Body of pancreas (tissue), 4 donors: ENCODE measurements at places on chromosomes 1 and 21. TPM values are rescaled to one million over a fixed set of nuclear protein-coding genes. Genes with fewer than 3 reads are reported as not detected.

DNA sequence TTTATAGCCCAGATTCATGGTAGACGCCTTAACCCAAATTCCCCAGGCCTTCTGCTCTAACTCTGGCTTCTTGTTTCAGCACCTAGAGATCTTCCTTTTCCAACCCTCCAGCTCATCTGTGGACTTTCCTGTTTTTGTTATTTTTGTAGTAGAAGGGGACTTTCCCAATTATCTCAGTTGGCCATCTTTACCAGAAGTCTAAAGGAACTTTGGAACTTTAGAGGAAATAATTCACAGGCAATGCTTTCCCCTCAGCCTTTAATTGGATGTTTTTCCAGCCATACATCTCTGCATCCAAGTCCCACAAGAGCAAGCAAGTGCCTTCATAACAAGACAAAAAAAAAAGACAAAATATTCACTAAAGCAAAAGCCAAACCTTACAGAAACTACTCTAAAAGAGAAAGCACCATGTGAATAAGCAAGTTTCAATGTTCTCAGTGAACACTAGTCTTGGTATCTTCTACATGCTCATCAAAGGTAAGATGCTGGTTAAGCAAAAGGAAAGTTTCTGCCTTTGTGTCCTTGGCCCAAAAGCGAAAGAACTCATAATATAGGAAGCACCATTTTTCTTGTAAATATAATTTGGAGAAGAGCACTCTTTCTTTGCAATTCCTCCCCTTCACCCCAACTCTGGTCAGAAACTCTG is 377.3 kb downstream of the SETD4 start:
- H3K27ac ChIP-seq: no peak overlapping the region
- DNase-seq: no peak
- no peaks in the 10 kb centered on the region for H3K27me3 ChIP-seq
- H3K36me3 ChIP-seq: no peaks in the 10 kb centered on the region

DNA sequence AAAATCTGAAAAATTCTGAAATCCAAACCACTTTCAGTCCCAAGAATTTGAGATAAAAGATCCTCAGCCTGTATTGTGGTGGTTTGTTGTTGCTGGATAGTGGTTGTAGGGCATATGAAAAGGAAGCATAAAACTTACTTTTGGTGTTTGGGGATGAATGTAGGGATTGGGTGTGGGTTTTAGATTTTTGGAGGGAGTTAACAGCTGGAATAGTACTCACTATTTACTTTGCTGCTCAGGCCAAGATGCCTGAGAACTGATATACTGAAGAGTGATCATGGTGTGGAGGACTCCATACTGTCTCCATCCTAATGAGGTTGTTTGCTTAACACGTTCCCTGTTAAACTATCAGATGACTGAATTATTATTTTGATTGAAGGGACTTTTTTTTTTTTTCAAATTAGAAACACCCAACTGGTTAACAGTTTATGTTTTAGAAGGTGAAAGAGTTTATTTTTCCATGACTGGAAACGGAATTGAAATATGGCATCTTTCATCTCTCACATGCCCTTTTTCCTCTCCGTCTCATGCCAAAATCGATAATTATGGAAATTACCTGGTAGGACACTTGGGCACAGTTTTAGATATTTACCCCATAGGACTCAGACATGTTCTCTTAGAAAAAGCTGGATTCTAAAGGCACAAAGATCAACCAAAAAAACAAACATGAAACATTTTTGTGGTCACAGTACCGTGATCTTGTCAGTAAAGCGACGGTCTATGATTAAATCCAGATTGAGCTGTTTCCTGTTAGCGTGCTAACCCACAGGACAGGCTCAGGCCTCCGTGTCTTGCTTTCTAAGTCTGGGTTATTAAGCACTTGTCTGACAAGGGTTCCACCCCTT is 37.3 kb downstream of the RGL1 start:
- no peak overlapping the region for H3K4me3 ChIP-seq
- no peak overlapping the region for H3K27ac ChIP-seq
- H3K36me3 ChIP-seq: no peaks in the 10 kb centered on the region
- DNase-seq: peak; percentile 46

GRCh38 chr1:47797575-47797974 is 199.6 kb downstream of the TRABD2B start:
- no peak for DNase-seq
- H3K27me3 ChIP-seq: no peaks in the 10 kb centered on the region
- no peak overlapping the region for H3K4me3 ChIP-seq
- no peaks in the 10 kb centered on the region for H3K4me1 ChIP-seq
- H3K27ac ChIP-seq: no peak overlapping the region
- H3K36me3 ChIP-seq: no peaks in the 10 kb centered on the region

GRCh38 chr1:161274874-161275273 is 16.3 kb downstream of the PCP4L1 start:
- H3K27ac ChIP-seq: no peak overlapping the region
- no peaks in the 10 kb centered on the region for H3K27me3 ChIP-seq
- peaks cover 16% of the 10 kb centered on the region for H3K4me1 ChIP-seq
- no peaks in the 10 kb centered on the region for H3K36me3 ChIP-seq
- no peak overlapping the region for H3K4me3 ChIP-seq

DNA sequence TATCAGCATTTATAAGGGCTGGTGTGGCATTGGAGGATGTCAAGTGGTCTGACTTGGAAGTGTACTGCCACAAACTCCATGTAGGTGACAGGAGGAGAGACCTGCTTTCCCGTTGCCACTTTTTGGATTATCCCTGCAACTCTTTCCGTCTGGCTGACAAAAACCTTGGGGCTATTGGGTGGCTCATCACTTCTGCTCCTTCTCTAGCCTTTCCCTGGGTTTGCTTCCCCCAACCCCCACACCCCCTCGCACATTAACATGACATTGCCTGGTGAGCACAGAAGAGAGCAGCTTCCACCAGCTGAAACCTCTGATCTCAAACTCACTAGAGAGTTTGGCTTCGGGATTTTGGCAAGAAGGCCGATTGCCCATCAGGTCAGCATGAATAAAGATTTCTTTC is 39.2 kb downstream of the PROX1 start:
- H3K4me3 ChIP-seq: no peak overlapping the region
- peaks cover 48% of the 10 kb centered on the region for H3K4me1 ChIP-seq
- H3K36me3 ChIP-seq: no peaks in the 10 kb centered on the region
- DNase-seq: no peak

GRCh38 chr1:204696606-204697005 is 11.1 kb upstream of the LRRN2 start:
- no peak overlapping the region for H3K4me3 ChIP-seq
- H3K27ac ChIP-seq: no peak overlapping the region
- no peaks in the 10 kb centered on the region for H3K4me1 ChIP-seq
- H3K36me3 ChIP-seq: no peaks in the 10 kb centered on the region

- DNase-seq: peak; percentile 77
- H3K4me3 ChIP-seq: peak within 1 kb of the TSS; percentile 48
- H3K36me3 ChIP-seq: no peaks in the 10 kb centered on the region
- H3K4me1 ChIP-seq: peaks cover 43% of the 10 kb centered on the region
- no peaks in the 10 kb centered on the region for H3K27me3 ChIP-seq
- H3K27ac ChIP-seq: peak within 1 kb of the TSS; percentile 88
Observed at GRCh38 chr1:85465099-85465785, at the start of gene DDAH1. Gene DDAH1, minus strand, starts transcription at chr1:85465159. Its CDS starts 114 bp downstream, at chr1:85465045.

GRCh38 chr1:112674986-112675727 is 698 bp downstream of the MOV10 start:
- DNase-seq: peak; percentile 57
- H3K4me3 ChIP-seq: peak overlapping the region; percentile 84
- peaks cover 27% of the 10 kb centered on the region for H3K4me1 ChIP-seq

The SERTAD4 gene
- total RNA-seq: 1.0 TPM

The VASH2 gene
- 1.6 TPM for total RNA-seq

The CACHD1 gene
- 12.9 TPM for total RNA-seq
